Frontal cortex (tissue), 4 donors: ENCODE measurements at places on chromosomes 2 and 18. TPM values are rescaled to one million over a fixed set of nuclear protein-coding genes. Genes with fewer than 3 reads are reported as not detected.

Gene TET3
- 15.9 TPM for total RNA-seq

Gene HOXD1
- total RNA-seq: not detected

Gene SANBR
- 90.5 TPM for total RNA-seq

Gene PLGLB2
- 0.41 TPM for total RNA-seq

Gene RIT2
- total RNA-seq: 29.3 TPM

Gene UGT1A8
- total RNA-seq: not detected

Gene GNAL
- 92.9 TPM for total RNA-seq

Gene THSD7B
- 13.9 TPM for total RNA-seq
